Activated naive CD4-positive, alpha-beta T cell (primary cell): ENCODE measurements at places on chromosomes 1 and 21.

- DNase-seq: no peak
Measured at GRCh38 chr1:70807088-70807664, 240.4 kb downstream of the PTGER3 start.

- no peak for DNase-seq
Measured at GRCh38 chr1:229874609-229875008, 192.4 kb upstream of the GALNT2 start.

GRCh38 chr21:36461918-36462486, 17.9 kb downstream of the CLDN14 start:
- DNase-seq: no peak

GRCh38 chr1:147626739-147627138, 43.6 kb downstream of the ACP6 start:
- no peak for DNase-seq

GRCh38 chr1:179709841-179710329, 33.2 kb upstream of the FAM163A start:
- peak; percentile 5 for DNase-seq

DNA sequence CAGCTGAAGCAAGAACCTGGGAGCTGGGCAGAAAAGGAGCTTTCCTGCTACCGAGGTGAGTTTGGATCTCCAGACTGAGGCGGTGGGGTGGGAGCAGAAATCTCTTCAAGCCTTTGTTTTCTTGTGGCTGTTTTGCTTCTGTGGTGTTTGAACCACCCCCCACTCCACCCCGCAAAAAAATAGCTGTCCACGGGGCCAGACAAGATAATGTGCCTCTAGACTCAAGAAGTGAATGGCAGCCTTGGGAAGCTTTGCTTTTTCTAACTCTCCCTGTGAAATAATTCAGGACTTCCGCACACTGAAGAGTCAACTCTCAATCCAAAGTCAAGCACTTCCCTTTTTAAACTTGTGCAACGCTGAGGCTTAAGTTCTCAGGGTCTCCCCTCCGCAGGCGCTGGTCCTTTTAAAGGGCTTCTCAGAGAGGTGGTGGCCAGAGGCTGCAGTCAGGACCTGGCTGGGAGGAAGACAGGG, 159.6 kb upstream of the COA6 start:
- DNase-seq: no peak

- no peak for DNase-seq
Measured at GRCh38 chr1:240099329-240099728, 7.6 kb downstream of the FMN2 start.

DNA sequence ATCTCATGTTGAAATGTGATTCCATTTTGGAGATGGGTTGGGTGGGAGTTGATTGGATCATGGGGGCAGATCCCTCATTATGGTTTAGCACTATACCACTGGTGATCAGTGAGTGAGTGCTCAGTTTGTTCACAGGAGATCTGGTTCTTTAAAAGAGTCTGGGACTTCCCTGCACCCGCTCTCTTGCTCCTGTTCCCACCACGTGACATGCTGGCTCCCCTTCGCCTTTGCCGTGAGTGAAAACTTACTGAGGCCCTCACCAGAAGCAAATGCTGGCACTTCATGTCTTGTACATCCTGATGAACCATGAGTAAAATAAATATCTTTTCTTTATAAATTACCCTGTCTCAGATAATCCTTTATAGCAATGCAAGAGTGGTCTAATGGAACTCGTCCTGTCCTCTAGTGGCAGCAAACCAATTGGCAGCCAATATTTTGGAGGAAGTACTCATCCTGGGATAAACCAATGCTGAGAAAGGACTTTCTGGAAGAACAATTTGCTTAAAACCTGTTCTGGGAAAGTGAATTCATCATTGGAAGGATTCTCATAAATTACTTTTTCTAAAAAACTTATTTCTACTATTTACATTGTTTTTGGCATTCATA, 27.8 kb upstream of the CYP4A11 start:
- no peak for DNase-seq

GRCh38 chr21:42395905-42396651, at the start of gene TMPRSS3:
TSS of gene TMPRSS3 (minus strand) at chr21:42396052. CDS start at chr21:42395417, 635 bp downstream.
- DNase-seq: no peak

DNA sequence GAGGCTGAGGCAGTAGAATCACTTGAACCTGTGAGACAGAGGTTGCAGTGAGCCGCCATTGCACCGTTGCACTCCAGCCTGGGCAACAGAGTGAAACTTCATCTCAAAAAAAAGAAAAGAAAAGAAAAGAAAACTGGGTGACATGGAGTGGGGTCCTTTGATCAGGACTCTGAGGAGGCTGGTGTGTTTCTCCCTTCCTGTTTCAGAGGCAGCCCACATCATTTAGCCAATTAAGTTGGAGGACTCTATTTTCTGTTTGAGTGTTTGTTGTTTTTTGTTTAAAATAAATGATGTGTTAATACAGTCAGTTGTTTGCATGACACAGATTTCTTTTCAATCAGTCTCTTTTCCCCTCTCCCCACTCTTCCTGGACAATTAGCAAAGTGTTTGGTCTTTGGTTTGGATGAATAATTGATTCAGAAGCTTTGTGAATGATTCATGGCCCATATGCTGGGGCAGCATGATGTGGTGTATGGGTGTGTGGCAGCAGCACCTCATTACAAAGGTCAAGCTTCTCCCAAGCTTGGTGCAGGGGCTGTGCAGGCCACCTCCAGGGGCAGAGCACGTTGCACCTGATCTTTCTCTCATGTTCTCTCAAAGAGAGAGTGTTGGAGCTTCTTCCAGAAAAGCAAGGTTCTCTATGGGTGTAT, 48.8 kb downstream of the CACNA1E start:
- no peak for DNase-seq

- DNase-seq: no peak
Measured at GRCh38 chr1:100438789-100439188, 86.5 kb downstream of the CDC14A start.

GRCh38 chr1:8314346-8315280, 3.3 kb upstream of the SLC45A1 start:
- no peak for DNase-seq

DNA sequence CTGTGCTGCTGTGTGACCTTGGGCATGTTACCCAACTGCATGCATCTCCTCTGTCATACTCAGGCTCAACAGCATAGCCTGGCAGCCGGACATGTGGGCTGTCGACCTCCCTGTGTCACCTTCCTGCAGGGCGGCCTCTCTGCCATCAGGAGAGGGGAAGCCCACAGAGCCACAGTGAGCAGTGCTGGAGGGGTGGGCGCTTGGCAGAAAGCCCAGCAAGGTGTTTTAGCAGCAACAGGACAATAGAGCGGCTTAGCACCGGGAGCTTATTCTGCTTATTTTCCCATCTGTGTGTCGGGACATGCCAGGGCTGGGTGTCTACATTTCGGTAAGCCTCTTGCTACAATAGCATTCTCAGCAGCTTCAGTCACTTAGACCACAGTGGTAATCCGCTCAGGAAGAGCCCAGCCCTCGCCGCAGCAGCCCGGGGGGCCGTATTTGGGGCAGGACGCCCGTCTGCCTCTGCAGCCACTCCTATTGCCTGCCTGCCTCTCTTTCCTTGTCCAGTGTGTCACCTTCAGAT, 22.8 kb upstream of the CDK18 start:
- no peak for DNase-seq

GRCh38 chr1:16009030-16009460, 5.0 kb downstream of the SRARP start:
- DNase-seq: peak; percentile 65

GRCh38 chr1:233005703-233006102, 55.3 kb downstream of the NTPCR start:
- DNase-seq: no peak

DNA sequence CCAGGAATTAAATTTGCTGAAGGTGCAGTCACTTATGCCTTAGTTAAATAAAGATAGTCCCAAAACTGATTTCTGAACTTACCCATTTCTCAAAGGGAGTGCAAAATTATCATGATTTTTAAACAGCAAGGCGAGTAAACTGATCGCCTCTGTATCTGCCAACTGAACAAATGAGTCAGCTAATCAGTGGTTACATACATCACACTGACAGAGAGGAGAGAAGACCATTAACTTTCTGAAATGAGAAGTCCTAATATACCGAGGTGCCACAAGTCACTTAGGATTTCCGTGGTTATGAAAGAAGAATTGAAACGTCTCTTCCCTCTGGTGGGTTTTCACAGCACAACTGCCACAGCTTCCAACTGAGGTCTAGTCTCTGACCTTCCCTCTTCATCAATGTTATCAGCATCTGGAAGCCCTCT, 400.7 kb downstream of the SMYD3 start:
- DNase-seq: no peak

- DNase-seq: no peak
Measured at GRCh38 chr1:47575855-47576757, 138.3 kb downstream of the FOXD2 start.

DNA sequence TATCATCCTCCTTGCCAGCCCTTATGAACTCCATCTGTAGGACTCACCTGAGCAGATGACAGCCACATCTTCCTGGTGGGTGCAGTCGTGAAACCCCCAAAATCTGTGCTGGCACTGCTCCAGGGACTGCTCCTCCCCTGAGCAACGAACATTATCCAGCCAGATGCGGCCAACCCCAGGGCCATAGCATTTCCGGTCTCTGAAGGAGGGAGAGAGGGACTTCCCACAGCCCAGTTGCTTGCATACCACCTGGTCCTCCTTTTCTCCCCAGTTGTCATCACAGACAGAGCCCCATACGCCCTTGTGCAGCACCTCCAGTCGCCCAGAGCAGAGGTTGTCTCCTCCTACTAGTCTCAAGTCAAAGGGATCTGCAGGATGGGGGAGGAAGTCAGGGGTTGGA, 8.5 kb downstream of the CD5L start:
- no peak for DNase-seq

DNA sequence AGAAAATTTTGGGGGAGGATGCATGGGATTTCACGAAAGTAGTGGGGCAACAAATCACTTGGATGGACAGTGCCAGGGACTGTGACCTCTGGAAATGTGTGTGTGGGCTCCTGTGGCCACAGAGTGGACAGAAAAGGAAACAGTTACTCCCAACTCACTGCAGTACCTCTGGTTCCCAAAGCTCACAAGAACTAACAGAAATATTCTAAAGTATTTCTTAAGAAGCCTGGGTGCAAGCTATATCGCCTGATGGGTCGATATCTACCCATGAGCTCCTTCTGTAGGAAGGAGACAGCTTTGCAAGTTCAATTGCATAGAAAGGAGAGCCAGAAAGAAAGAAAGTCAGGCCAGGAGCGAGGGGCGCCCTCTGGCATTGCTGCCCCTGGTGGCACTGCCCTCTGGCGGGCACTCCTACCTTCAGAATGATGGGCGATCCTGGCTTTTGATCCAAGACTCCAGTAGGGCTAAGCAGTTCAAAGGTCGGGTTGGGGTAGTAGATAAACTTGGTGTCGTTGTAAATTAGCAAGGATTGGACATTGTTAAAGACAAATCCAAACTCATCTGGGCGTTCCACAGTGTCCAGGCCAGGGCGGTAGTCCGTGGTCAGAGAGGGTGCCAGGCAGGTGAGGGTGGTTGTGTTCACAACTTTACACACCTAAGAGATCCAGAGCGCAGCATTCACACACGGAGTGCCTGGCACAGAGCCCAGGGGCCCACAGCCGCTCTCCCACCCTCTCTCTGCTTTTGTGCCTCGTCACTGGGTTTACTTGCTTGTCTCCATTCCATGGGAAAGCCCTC, 134.7 kb upstream of the CD34 start:
- DNase-seq: no peak

GRCh38 chr1:166322470-166322869, 155.7 kb upstream of the FAM78B start:
- DNase-seq: no peak
